ENCODE measurements at places on chromosomes 3 and 15.
A peak's percentile ranks its signal among the peaks of the same experiment; 100 is the strongest.

GRCh38 chr3:10335190-10335738 is 14.4 kb upstream of the SEC13 start:
- DNase-seq: no peak

GRCh38 chr3:172002512-172003078 is 36.8 kb upstream of the FNDC3B start:
- DNase-seq: no peak

DNA sequence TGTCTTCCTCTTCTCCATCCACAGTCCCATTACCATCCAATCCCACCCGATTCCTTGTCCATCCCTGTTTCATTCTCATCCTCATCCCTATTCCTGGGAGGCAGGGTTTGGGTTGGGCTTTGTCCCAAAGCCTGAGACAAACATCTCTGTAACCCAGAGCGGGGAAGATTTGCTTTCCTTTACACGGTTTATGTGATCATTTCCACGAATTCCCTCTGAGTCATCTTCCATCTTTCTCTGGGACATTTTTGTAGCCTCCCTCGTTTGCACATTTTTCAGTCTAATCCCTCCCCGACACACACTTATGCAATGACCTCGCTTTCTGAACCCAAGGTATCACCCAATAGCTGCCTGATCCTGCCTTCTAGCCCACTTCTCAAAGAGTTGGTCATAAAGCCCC is 22.8 kb downstream of the DUOX2 start:
- no peak for DNase-seq

- DNase-seq: peak; percentile 62
Observed at GRCh38 chr15:96720251-96720650, 389.8 kb downstream of the NR2F2 start.

DNA sequence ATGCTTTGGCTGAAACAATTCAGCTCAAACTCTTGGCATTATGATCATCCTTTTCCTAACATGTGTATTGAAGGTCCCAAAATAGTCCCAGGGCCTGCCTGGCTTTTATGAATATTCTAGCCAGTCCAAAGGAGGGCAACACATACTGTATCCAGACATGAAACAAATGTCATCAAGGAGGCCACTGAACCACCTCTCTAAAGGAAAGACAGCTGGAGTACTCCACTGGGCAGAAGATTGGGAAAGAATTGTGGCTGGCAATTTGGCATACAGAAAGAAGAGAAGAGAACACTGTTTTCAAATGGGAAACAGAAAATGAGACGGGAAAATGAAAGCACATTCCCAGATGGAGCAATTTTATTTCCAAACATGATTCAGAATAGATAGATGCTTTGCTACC is 80.6 kb downstream of the NCEH1 start:
- DNase-seq: no peak

GRCh38 chr3:12948891-12949711 is 107.7 kb upstream of the RPL32 start:
- peak; percentile 45 for DNase-seq

GRCh38 chr3:186277268-186277909 is 84.6 kb downstream of the DGKG start:
- no peak for DNase-seq
